Uterus (tissue), 4 donors: ENCODE measurements at places on chromosomes 16 and 17. TPM values are rescaled to one million over a fixed set of nuclear protein-coding genes. Genes with fewer than 3 reads are reported as not detected.

Gene HBA1
- 339 TPM for total RNA-seq

Gene NOG
- total RNA-seq, result 0.21 TPM

Gene TUBB3
- 28.6 TPM for total RNA-seq

Gene KIF19
- 4.8 TPM for total RNA-seq

Gene C16orf92
- not detected for total RNA-seq

Gene USP7
- 90.6 TPM for total RNA-seq

Gene SDR42E2
- not detected for total RNA-seq

Gene CHST4
- total RNA-seq, result 6.4 TPM
